ENCODE measurements at places on chromosomes 11 and 22.

DNA sequence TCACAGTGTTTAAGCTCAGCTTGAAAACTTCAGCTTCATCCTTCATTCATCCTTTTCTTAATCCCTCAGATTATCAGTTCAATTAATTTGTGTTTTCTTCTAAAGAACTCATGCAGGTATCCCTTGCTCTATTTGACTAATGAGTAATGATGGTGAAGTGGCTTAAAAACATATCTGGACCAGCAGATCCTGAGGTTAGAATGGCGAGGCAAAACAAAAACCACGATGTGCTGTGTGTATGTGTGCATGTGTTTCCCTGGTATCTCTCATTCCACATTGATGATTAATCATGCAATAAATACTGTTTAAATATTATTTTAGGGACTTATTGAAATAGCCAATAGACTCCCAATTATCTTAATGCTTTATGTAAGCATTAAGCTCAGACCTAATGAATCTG is 437.0 kb downstream of the DYNC2H1 start:
- DNase-seq: no peak

- DNase-seq: no peak
Observed at GRCh38 chr22:20436768-20437612, 635 bp downstream of the SCARF2 start.

DNA sequence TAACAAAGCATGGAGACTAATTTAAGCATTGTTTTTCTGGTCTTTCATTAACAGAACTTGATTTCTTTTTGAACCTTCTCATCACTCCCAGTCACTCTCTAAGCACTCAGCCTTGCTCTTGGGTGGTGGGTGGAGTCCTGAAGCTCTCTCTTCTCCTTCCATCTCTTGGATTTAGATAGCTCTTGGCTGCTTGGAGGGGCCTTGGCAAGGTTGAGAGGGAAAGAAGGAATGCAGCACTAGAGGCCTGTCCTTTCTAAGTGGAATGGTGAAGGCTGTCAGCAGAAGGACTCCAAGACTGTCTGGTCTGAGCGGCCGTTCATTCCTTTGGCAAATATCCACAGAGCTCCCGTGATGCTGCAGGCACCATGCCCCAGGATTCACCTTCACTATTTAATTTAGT is 168.6 kb upstream of the E2F8 start:
- no peak for DNase-seq

- peak; percentile 75 for DNase-seq
Observed at GRCh38 chr11:75140269-75141138, 10.4 kb upstream of the SLCO2B1 start.

GRCh38 chr11:97794876-97795275 is 1225.9 kb upstream of the CNTN5 start:
- DNase-seq: no peak

DNA sequence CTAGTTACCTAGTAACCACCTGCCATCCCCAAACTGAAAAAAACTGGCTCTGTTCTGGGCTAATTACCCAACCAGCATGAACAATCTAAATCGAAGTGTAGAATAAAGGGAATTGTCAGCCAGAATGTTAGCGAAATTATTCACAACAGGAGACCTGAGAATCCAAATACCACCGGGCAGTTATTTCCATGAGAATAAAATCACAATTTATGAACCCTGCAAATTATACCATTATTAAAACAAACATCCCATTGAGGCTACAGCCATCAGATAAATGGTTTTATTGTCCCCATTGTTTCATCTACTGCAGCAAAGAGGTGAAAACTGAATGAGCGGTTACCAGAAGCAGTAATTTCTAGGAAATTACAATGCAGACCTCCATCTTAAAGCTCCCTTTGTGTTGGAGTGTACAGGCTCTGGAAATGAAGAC is 21.7 kb downstream of the FAM168A start:
- no peak for DNase-seq

- DNase-seq: no peak
Observed at GRCh38 chr11:126414615-126415014, 59.1 kb downstream of the ST3GAL4 start.
